Mesothelial cell of epicardium (in vitro differentiated cells): ENCODE measurements at places on chromosomes 2 and 18.

DNA sequence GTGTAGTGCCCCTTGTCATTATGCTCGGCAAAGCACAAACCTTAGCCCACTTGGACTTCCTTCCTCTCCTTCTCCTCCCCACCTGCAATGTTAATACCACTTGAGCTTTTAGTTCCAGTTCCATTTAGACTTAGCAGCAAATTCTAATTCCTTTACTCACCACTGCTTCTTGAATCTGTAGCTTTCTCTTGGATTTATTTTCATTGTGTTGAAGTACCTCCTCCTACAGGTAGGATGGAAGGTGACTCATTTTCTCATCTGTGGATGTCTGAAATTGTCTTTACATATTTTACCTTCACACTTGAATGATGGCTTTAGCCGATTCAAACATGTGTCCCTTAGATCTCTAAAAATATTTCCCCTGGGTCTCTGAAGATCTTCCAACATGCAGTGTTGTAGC is 32.8 kb upstream of the BIN1 start:
- no peak for DNase-seq

- no peak for DNase-seq
Measured at GRCh38 chr2:138698428-138698827, 81.8 kb downstream of the NXPH2 start.

DNA sequence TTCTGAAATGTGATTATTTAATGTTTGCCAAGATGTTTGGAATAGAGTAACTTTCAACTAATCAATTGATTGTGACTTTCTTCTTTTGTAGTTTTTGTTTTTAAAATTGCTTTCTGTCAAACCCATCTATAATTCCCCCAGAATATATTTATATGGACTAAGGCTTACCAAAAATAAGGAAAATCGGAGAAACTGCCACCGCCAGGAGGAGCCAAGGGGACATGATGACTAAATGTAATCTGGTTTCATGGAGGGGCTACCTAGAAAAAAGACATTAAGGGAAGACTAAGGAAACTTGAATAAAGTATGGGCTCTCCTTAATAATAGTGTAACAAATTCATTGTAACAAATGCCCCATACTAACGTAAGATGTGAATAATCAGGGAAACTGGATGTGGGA is 19.5 kb downstream of the BOLA3 start:
- DNase-seq, result no peak

DNA sequence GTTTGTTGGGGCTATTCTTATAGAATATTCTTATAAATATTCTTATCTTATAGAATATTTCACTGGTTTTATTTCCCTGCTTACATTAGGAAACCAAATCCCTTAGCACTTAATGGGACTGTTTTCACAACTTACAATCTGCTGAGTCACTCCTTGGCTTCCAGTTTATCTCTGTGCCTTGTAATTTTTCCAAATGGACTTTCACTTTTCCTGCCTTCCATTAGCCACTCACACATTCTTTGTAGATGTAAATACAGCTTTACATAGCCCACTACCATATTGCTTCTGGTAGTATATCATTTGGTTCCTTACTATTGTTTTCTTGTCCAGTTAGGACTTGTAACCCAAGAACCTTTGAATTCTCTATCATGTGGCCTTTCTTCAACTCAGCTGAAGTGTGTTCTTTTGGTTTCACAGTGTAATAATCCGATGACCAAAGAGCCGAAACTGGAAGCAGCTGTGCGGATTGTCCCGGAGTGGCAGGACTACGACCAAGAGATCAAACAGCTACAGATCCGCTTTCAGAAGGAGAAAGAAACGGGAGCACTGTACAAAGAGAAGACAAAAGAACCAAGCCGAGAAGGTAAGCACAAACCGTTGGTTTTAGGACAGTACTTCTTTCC is 96.1 kb downstream of the UGGT1 start:
- DNase-seq, result no peak

DNA sequence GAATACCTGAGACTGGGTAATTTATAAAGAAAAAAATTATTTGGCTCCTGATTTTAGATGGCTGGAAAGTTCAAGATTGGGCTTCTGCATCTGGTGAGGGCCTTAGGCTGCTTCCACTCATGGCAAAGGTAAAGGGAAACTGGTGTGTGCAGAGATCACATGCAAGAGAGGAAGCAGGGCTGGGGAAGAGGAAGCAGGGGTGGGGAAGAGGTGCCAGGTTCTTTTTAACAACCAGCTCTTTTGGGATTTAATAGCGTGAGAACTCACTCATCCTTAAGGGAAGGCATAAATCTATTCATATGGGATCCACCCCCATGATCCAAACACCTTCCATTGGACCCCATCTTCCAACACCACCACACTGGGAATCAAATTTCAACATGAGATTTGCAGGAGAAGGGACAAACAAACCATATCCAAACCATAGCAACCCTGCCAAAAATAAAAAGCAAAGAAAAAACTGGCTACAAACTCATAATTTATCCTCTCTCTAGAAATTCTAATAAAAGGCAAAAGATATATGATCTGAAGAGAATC is 30.4 kb downstream of the PRKRA start:
- no peak for DNase-seq

GRCh38 chr2:121825003-121825950 is 69.8 kb downstream of the TSN start:
- no peak for DNase-seq

DNA sequence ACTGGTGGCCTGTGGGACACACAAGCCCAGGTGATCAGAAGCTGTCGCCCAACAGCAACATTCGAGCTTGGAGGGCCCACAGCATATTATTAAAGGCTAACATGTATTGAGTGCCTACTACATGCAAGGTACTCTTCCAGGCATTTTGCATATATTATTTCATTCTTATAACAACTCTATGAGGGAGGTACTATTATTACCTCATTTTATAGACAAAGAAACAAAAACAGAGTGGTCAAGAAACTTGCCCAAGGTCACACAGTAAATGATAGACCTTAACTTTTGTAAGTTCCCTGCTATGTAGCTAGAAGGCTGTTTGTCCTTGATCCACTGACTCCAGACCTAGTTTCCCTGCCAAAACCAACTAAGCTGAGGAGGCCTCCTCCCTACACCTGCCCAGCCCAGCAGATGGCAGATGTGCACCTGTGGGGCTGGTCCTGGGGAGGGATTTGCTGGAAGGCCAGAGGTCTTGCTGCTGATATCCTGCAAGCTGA is 35.7 kb downstream of the KANSL3 start:
- no peak for DNase-seq

DNA sequence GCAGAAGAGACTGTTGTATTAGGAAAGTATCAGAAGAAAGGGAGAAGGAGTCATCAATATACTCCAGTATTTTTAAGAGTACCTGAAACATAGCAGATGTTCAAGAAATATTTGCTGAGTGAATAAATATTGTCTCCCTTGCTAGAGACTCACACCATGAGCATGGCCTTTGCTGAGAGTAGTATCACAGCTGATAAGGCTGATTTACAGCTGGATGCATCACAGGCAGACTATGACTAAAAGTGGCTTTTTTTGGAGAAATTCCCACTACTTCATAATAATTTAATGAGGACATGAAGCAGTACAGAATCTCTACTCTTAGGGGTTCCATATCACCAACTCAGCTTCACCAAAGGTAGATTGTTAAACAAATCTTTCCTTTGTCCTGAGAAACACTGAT is 373.3 kb downstream of the RBM43 start:
- no peak for DNase-seq

- no peak for DNase-seq
Measured at GRCh38 chr2:240208631-240209211, 68.3 kb upstream of the OTOS start.

DNA sequence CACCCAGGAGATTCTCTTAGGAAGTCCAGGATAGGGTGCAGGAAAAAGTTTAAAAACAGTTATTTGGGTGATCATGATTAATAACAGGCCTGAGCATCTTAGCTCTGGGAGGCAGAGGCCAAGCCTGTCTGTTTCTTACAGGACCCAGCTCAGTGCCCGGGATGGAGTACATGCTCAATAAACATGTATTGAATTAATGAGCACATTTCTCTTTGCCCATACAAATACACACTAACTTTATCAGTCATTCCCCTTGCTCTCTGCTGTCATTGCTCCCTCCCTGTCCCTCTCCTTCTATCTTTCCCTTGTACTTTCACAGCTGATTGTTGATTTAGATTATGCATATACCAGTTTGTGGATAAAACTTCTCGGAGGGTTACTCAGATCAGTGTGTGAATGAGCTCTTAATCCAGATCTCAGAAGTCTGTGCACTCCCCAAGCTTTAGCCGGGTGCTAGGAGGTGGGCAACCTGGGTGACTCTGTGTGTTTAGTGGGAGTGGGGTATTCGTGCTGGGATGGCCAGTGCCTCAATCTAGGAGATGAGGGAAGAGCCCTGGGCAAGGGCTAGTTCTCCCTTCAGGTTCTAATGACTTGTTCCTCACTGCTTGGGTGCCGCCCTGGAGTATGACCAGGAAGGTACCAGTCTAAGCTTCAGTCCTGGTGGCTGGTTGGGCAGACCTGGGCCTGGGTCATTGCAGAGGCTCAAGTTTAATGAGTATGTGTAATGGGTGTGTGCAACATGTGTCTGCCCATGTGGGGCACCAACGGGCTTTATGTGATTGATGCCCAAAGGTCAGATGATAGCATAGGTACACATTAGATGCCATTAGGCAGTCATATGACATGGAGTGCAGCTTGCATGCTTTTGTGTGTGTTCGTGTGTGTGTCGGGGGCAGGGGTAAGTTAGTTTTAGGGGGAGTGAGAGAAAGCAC is 10.6 kb downstream of the EMX1 start:
- DNase-seq, result no peak

GRCh38 chr18:57023275-57023882 is 123.5 kb upstream of the BOD1L2 start:
- DNase-seq, result no peak

GRCh38 chr2:218927876-218928275 is 31.6 kb upstream of the CDK5R2 start:
- DNase-seq, result no peak

GRCh38 chr2:11726384-11726783 is 20.0 kb upstream of the LPIN1 start:
- no peak for DNase-seq

- DNase-seq, result no peak
Measured at GRCh38 chr2:134207589-134208209, 46.2 kb upstream of the MGAT5 start.

DNA sequence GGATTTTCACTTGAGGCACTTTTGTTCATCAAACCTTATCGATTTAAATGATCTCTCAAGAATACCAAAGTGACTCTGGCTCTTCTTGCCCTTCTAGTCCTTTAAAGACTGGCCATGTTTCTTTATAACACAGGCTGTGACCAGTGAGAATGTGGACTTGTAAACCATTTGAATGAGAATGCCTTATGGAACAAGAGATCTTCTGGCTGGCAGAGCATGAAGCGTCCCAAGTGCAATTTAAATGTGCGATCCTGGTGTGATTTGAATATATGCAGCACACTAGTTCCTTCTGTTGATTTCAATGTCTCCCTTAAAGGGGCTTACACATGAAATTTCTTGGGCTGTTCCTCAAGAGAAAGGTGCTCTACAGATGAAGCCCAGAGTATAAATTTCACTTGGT is 262.4 kb upstream of the CCDC68 start:
- DNase-seq, result no peak

GRCh38 chr18:78873926-78874500 is 105.6 kb upstream of the SALL3 start:
- no peak for DNase-seq

- no peak for DNase-seq
Measured at GRCh38 chr2:219109471-219109870, 48.8 kb upstream of the IHH start.

DNA sequence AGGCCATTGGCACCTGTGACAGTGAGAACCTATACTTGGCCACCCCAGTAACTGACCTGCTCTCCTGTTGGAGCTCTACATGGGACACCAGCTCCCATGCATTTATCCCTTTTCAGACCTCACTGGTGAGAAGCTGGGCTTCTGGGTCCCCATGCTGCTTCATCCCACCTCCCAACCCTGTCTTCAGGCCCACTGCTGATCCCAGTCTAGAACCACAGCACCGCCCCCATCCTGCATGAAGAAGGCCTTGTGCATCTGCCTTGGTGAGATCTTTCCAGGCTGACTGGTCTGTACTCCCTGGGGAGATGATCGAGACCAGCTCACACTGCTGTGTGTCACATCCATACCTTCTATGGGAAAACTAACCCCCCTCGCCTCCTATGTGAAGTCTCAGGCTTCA is 22.7 kb downstream of the TTC32 start:
- DNase-seq, result no peak

DNA sequence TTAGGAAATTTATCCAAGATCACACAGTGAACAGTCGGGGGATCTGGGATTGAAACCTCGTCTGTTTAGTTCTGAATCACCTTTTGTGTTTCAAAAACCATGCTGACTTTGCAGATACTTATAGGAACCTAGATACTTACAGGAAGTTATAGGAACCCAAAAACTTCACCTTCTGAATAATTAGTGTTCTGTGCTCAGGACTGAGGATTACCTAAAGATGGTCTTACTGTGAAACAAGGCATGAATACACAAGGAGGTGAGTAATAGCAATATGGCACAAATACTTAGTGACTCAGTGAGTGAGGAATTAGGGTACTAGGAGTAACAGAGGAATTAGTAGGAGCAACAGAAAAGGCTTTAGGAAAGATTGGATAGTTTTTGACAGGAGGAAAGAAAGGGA is 145.5 kb downstream of the LRATD1 start:
- DNase-seq, result no peak

GRCh38 chr2:163621445-163622004 is 114.3 kb downstream of the FIGN start:
- no peak for DNase-seq

DNA sequence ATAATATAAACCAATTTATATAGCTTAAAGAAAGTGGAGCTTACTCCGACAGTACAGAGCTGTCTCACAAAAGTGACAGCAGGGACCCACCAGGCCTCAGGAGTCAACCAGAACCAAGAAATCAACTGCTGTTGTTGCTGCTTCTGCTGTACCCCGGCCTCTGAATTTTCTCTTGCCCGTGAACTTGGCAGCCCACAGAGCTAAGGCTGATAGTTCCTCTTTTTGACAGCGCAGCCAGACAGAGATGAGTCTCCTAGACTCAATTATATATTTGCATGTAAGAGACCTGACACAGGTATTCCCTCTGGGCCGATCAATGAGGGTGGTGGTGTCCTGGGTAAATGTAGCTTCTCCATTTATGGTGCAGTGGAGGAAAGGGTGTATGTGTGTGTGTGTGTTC is 109.4 kb downstream of the KCTD1 start:
- no peak for DNase-seq

GRCh38 chr18:46481048-46481846 is 175.8 kb downstream of the LOXHD1 start:
- DNase-seq, result peak; percentile 68
